ENCODE measurements at places on chromosomes 2 and 18.

DNA sequence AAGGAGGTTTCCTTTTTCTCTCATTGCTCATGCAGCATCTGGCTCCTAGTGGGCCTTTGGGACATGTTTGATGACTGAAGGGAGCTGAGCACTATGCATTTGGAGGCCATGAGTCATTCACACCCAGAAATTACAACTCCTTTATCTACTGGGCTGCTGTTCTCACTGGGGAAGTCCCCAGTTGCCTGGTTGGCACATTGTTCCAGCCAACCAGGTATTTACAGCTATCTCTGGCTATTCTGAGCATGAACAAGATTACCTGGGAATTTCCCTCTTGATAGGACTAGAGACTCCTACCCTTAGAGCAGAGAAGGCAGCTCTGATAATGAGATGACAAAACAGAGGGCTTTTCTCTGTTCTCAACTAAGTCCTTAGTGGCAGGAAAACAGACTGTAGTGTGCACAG, 206.5 kb downstream of the SETBP1 start:
- no peak for DNase-seq

- no peak for DNase-seq
Observed at GRCh38 chr2:192004188-192004963, 157.5 kb upstream of the CAVIN2 start.

DNA sequence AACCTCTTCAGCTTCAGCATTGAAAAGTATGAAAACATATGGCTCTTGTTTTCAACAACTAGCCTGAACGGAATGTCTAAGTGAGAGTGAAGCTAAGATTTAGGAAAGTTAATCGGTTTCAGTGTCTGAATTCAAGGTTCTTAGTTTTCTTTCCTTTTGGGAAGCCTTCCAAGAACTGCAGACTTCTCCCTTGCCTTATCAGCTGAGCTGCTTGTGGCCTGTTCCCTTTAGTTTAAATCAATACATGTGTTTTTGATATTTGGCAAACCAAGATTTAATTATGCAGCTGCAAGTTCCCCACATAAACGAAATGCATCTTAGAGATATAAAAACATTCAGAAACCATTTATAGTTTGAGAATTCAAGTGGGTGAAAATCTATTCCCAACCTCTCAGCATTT, 274.3 kb upstream of the NRP2 start:
- no peak for DNase-seq

DNA sequence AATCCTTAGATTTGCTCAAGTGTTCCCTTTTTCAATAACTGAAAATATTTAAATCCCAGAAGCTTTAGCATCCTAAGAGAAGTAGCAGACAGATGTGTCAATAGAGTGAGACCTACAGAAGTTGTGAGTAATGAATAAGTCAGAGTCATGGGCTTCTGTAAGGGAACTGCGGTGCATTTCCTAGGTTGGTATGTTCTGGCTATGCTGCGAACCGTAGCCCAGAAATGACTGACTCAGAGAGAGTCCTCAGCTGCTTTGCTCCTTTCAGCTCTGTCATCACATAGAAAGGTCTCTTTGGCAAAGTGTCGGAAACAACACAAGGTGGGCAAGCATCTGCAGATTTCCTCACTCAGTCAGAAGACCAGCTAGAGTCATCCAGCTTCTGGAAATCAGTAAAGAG, 297.1 kb downstream of the ARHGAP15 start:
- DNase-seq: no peak

All from left renal pelvis (tissue), 4 donors.